Left ventricle myocardium inferior (tissue), 1 donor: ENCODE measurements at places on chromosomes 6 and 20. TPM values are rescaled to one million over a fixed set of nuclear protein-coding genes. Genes with fewer than 3 reads are reported as not detected.

DNA sequence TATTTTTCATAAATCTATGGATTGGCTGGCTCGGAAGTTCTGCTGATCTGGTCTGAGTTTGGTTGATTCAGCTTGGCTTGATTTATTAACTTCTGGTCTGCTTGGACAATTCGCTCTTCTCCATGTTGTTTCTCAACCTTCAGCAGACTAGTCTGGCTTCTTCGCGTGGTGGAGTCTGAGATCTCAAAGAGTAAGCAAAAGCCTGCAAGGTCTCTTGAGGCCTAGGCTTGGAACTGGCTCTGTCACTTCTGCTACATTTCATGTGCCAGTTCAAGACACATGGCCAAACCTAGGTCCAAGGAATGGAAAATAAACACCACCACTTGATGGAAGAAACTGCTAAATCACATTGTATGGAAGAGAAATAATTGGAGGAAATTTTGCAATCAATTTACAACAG lies 115.1 kb upstream of the JAG1 start:
- no peak for DNase-seq

DNA sequence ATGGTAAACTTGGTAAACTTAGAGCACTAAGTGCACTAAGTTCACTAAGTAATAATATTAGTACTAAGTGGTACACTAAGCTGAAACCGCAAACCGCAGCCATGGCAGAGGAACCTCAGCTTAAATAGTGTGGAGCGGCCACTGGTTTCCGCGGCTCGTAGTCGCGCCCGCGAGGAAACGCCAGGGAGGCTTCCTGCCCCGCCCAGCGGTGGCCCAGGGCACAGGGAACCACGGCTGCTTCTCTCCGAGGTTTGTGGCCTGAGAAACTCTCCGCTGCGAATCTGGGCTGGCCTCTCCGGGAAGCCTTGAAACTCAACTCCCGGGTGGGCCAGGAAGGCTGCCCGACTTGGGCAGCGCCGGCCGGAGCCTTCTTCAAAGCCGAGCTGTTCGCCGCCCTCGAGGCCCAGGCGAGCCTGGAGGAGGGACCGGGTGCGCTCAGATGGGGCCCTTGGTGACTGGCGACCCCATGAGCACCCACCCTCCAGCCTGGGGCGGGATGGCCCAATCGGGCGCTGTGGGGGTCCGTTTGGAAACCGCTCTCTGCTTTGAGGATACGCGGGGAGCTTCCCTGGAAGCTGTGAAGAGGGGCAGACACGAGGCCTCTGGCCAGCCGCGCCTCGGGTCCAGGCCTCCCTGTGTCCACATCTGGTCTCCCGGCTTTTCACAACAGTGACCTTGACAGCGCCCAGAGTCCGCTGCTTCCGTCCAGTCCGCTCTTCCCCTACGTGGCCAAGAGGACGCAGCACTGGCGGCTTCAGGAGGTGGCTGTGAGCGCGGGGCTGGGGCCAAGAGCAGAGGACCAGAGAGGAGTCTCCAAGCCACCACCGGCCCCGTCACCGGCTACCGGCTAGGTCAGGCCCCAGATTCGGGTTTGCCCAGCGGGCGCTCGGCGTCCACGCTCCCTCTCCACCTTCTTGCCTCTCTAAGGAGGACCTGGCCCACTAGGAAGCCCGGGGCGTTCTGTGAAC lies 25.4 kb upstream of the HLA-E start:
- DNase-seq = peak; percentile 40

GRCh38 chr6:157163434-157164159 lies 159.7 kb downstream of the TMEM242 start:
- DNase-seq = no peak

- DNase-seq = no peak
Observed at GRCh38 chr6:138522611-138523010, 23.3 kb upstream of the NHSL1 start.

DNA sequence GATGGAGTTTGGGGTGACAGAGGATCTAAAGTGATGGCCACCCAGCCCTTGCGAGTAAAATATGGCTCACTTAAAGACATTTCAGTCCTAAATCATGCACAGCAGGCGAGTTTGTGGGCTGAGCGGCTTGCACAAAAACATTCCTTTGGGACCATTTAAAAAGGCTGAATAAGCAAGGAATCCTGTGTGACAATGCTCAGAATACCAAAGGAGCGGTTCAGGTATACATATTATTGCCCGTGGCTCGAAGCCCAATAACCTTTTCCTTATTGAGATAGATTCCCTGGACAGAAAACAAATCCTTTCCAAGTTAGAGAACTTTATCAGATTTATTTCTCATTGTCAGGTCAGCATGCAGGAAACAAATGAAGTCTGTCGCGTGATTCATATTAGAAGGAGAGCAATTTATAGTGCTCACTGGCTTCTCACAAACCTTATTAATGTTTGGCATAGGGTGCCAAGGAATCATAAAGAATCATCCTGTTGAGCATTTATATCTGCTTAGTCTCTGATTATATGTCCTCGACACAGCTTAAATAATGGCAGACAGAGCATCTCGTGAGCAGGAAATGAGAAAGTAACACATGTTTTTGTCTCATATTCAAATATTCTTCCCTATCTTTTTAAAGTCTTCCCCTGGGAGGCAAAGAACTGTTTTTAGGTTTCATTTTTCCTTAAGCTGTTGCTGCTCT lies 121.3 kb downstream of the TRMT11 start:
- no peak for DNase-seq

- no peak for DNase-seq
Observed at GRCh38 chr6:41964201-41964887, 22.7 kb upstream of the CCND3 start.

GRCh38 chr20:2713285-2713684 lies 20.7 kb downstream of the EBF4 start:
- no peak for DNase-seq

- DNase-seq = no peak
Observed at GRCh38 chr6:26311385-26312095, 53.5 kb upstream of the BTN3A2 start.

GRCh38 chr6:113120224-113120581 lies 736.9 kb upstream of the MARCKS start:
- no peak for DNase-seq

DNA sequence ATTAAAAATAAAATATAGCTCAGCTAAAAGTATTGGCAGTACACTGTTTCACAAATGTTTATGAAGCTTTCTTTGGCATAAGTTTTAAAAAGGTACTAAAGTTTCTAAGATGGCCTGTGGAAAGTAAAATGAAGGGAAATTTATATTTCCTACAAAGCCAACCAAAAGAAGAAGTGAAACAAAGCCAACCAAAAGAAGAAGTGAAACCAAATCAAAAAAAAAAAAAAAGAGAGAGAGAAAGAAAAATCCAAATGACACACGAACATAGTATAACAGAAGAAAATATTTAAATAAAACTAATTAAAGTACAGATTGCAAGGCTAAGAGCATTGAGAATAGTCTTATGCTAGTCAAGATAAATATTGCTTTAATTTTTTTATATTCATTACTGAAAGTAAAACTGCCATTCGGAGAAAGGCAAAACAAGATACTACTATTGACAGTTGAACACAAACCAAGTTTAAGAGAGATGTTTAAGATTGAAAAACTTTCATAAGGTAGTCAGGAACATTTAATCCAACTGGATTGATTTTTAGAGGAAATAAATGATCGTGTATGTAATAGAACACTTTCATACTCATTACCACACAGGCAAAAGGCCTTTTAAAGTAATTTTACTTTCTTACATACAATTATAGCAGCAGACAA lies 12.8 kb upstream of the KHDRBS2 start:
- no peak for DNase-seq

DNA sequence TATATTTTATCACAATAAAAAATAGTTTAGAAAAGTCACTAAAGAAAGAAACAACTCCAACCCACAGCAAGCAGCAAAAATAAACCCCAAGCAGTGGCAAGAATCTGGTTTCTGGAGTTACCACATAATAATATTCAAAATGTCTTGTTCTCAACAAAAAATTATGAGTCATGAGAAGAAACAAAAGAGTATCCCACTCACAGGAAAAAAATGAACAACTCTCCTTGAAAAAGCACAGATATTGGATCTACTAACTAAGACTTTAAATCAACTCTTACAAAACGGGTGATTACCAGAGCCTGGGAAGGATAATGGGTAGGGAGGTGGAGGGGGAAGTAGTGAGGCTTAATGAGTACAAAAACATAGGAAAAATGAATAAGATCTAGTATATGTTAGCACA lies 425.6 kb downstream of the PLCB1 start:
- no peak for DNase-seq

GRCh38 chr6:150751296-150751695 lies 114.2 kb upstream of the MTHFD1L start:
- no peak for DNase-seq

DNA sequence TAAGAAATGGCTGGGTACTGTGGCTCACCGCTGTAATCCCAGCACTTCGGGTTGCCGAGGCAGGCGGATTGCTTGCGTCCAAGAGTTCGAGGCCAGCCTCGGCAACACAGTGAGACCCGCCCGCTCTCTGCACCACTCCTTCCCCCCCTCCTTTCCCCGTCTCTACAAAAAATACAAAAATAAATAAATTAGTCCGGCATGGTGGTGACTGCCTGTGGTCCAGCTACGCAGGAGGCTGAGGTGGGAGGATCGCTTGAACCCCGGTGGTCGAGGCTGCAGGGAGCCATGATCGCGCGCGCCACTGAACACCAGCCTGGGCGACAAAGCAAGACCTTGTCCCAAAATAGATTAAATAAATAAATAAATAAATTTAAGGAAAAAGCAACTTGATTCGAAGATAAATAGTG lies 448 bp upstream of the RNF114 start:
- no peak for DNase-seq

DNA sequence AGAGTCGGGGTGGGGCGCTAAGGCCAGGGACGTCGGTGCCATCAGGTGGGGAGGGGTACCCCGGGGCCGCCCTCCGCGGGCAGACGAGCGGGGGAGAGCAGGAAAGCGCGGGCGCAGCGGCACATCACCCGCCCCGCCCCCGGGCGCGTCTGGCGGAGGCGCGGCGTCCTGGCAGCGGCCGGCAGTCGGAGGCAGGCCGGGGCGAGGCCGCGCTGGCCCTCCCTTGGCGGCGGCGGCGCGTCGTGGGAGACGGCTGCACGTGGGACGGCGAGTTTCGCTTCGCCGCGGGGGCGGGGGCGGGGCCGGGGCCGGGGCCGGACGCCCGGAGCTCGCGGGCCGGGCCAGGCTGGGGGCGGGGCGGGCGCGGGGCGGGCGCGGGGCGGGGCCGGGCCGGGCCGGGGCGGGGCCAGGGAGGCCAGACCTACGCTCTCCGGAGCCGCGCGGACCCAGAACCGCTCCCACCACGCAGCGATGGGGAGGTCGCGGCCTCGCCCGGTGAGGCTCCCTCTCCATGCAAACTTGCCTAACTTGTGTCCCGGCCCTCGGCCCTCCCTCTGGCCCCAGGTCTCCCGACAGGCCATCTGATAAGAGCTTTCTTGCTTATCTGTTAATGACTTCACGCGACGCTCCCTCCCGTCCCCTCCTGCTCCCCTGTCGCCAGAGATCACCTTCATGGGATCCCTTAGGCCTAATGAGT lies 12.5 kb downstream of the ITPR3 start:
- peak; percentile 72 for DNase-seq

DNA sequence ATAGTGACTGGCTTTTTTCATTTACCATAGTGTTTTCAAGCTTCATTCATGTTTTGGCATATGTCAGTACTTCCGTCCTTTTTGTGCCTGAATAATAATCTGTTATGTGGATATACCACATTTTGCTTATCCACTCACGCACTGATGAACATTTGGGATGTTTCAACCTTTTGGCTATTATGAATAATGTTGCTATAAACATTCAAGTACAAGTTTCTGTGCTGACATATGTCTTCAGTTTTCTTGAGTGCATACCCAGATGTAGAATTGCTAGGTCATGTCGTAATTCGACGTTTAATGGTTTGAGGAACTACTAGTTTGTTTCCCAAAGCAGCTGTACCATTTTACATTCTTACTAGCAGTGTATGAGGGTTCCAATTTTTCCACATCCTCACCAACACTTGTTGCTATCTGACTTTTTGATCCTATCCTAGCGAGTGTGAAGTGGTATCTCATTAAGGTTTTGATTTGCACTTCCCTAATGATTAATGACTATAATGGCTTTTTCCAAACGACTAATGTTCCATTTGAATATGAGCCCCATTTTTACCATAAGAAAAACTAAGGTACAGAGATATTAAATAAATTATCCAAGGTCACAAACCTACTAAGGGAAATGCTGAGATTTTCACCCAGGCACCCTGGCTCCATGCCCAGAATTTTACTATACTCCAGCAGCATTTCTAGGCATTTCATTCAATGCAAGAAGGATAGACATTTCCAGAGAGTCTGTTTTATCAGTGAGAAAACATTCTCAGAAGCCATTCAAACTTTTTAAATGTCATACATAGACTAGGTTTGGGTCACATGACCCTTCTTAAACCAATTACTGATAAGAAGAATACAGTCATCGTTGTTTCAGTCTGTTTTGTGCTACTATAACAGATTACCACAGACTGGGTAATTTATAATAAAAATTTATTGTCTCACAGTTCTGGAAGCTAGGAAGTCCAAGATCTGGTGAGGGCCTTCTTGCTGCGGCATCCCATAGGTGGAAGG lies 71.1 kb upstream of the RUNX2 start:
- no peak for DNase-seq

- DNase-seq = no peak
Observed at GRCh38 chr6:98574984-98575383, 259.4 kb upstream of the POU3F2 start.

- DNase-seq = no peak
Observed at GRCh38 chr20:4483486-4483885, 238.2 kb upstream of the PRND start.

DNA sequence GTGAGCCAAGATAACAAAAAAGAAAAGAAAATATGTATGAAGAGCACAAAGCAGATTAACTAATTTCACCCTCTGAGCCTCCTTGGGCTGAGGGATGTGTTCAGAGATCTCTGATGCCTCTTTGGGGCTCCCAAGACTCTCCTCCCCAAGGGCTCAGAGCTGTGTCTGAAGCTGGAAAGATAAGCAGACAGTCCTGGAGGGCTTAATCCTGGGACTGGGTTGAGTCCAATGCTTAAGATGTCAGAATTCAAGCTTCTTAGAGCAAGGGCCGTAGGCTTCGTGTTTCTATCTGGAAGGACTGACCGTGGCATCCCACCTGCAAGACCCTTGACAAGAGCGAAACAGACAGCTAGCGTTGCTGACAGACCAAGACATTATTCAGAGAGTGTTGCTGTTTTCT lies 229.0 kb downstream of the ZMYND8 start:
- DNase-seq = no peak

DNA sequence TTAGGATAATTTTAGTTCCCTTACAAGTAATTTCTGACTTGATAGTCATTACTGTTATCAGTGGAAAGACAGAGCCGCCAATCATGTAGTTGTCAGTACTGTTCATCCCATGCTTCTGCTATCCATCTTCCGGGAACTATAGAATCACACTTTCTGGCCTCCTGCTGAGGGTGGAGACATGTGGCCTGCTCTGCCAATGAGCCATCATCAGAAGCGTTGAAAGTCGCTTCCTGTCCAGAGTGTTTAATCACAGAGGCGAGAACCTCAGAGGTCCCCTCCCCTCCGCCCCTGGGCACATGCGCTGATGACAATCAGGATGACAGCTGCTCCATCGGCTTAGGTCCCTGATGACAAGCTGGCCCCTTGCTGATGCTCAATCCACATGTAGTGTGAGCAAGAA lies 3.0 kb downstream of the DDO start:
- no peak for DNase-seq

- DNase-seq = no peak
Observed at GRCh38 chr20:50335105-50335504, 144.5 kb downstream of the CEBPB start.

Gene MEI4
- total RNA-seq = 0.52 TPM

Gene SLC17A4
- total RNA-seq = not detected

Gene NNAT
- 0.33 TPM for total RNA-seq

Gene TPD52L2
- 72.0 TPM for total RNA-seq

Gene PSORS1C1
- 4.7 TPM for total RNA-seq

Gene AKAP7
- 10.9 TPM for total RNA-seq

Gene SEMG1
- total RNA-seq = not detected

Gene HCRTR2
- total RNA-seq = not detected

Gene FAM83C
- total RNA-seq = not detected
